ENCODE measurements at places on chromosomes 6 and 20.

GRCh38 chr6:80872199-80872950 lies 765.9 kb downstream of the BCKDHB start:
- no peak for DNase-seq

DNA sequence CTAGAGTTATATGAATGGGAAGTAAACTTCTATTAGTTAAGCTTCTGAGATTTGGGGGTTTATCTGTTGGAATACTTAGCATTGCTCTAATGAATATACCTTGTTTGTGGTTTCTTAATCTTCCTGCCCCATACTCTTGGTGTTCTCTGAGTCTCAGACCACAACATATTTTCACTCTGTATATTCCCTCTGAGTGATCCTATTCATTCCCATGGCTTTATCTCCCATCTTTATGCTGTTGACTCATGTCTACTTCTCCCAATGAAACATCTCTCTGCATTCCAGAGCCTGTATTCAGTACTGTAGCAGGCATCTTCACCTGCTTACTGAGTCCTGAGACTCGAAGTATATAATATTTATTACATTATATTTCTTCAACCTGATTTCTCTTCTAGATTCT lies 283.7 kb upstream of the MAP3K7 start:
- no peak for DNase-seq

- peak; percentile 27 for DNase-seq
These were observed 99.4 kb downstream of the YTHDF1 start for GRCh38 chr20:63116412-63117106.

GRCh38 chr6:41801380-41801779 lies 13.9 kb downstream of the TOMM6 start:
- DNase-seq = no peak

GRCh38 chr20:62550087-62550632 lies 74.4 kb upstream of the GATA5 start:
- DNase-seq = no peak

Data from DND-41 (cell line).